ENCODE measurements at places on chromosomes 6 and 20. TPM values are rescaled to one million over a fixed set of nuclear protein-coding genes. Genes with fewer than 3 reads are reported as not detected.

The LSM14B gene
- 45.3 TPM for total RNA-seq

The PLA2G7 gene
- total RNA-seq: not detected

The PPP1R14C gene
- total RNA-seq: 1.8 TPM

The SRMS gene
- not detected for total RNA-seq

The PPP1R3G gene
- 0.05 TPM for total RNA-seq

The AP5S1 gene
- 13.7 TPM for total RNA-seq

The PDYN gene
- not detected for total RNA-seq

The SLC32A1 gene
- 0.12 TPM for total RNA-seq

The FKBP1A gene
- 278 TPM for total RNA-seq

The RIPOR3 gene
- total RNA-seq: 0.23 TPM

- no peak for DNase-seq
These were observed 28.8 kb downstream of the FAM229B start for GRCh38 chr6:112116221-112116620.

DNA sequence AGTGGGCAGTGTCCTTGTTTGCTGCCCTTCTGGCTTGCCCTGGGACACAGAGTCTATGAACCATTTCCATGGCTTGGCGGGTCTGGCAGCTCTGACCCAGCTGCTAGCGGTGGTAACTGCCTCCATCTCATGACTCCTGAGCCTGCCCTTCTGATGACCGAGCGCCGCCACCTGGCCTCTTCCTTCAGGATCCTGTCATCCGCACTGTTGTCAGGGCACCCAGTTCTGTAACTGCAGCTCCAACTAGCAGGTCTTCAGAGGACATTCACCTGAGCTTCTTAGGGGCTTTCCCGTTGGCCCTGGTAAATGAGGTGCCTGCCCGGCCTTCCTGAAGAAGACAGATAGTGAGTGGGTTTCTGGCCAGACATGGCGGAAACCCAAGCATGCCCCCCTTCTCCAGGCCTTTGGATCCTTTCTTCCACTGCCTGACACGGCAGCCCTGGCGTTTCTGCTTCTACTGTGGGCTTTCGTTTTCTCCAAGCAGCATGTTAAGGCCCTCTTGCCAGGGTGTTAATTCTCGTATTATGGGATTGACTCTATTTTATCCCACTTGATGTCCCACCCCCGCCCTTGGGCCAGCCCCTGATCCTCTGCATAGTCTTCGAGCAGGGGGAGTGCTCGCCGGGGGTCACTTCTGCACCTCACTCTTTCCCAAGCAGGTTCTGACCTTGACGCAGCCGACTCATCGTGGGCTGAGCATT is 24.7 kb downstream of the PACSIN1 start:
- DNase-seq: no peak

GRCh38 chr6:153086225-153086990 is 44.7 kb downstream of the RGS17 start:
- DNase-seq: no peak

GRCh38 chr6:30487926-30488325 is 1.4 kb upstream of the HLA-E start:
- DNase-seq: no peak

- no peak for DNase-seq
These were observed 245.5 kb upstream of the TAB2 start for GRCh38 chr6:149071997-149072396.

- DNase-seq: no peak
These were observed 523.4 kb upstream of the CDH4 start for GRCh38 chr20:60728705-60729104.

DNA sequence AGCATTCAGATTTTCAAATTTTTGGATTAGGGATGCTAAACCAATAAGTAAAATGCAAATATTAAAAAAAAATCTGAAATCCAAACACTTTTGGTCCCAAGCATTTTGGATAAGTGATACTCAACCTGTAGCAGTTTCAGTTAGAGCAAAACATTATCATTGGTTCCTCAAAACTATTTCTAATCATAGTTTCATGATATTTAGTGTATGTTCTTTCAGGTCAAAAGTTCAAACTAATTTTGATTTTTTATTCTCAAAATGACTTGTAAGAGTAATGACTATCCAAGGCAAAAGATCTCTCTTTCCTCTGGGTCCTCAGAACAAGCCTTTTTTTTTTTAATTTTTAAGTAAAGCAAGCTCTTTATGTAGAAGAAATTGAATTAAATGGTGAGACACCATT is 64.0 kb upstream of the TFB1M start:
- no peak for DNase-seq

GRCh38 chr20:25227317-25227831 is 20.5 kb upstream of the PYGB start:
- DNase-seq: no peak

- DNase-seq: no peak
These were observed 242.4 kb downstream of the KCNQ5 start for GRCh38 chr6:72864236-72864635.

DNA sequence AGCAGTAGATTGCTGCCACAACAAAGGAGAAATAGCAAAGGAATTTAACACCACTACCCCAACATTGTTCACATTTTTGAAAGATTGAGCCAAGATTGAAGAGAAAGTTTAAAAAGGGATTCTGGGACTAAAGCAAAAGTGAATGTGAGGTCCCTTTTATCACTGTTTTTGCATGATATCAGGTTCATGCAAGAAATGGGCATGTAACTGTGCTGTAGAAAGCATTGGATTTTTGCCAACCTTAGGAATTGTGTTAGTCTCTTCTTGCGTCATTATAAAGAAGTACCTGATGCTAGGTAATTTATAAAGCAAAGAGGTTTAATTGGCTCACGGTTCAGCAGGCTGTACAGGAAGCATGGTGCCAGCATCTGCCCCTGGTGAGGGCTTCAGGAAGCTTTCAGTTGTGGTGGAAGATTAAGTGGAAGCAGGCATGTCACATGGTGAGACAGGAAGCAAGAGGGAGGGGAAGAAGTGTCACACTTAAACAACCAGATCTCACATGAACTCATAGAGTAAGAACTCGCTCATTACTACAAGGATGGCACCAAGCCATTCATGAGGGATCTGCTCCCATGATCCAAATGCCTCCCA is 4.6 kb upstream of the GJB7 start:
- DNase-seq: no peak

DNA sequence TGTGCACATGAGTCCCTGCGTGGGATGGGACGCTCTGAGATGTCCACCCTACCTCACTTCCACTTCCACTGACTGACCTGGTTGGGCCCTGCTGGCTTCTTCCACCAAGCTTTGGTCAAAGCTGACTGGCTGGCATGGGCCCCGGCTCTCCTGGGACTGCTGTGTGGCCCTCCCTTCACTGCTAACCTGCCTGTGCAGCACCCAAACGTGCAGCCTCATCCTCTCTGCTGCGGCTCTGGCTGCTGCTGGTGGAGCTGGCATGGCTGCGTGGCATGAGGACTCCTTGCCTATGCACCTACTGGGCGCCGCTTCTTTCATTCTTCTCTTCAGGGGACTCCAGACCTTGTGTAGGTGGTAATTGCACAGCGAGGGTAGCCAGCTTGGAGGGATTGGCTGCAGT is 18.7 kb upstream of the IP6K3 start:
- DNase-seq: no peak

DNA sequence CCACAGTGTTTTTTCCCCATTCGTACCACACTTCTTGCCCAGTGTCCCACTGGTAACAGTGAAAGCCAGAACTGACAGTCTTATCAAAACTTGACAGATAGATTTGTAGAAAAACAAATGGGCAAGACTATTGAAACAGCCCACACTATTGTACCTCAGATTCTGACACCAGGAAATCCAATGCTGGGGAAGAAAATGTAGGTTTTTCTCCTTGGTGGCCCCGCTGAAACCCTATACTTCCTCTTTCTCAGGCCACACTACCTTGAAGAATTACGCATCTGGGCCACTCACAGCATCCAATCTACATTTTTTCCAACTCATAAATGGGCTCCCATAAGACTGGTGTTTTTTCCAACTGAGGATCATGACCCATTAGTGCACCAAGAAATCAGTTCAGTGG is 90.9 kb upstream of the HDDC2 start:
- no peak for DNase-seq

GRCh38 chr6:100266494-100267401 is 198.0 kb downstream of the SIM1 start:
- DNase-seq: no peak

- DNase-seq: peak; percentile 5
These were observed 29.2 kb downstream of the SGK1 start for GRCh38 chr6:134288538-134289203.

- no peak for DNase-seq
These were observed 60.1 kb upstream of the FRMD1 start for GRCh38 chr6:168139121-168139520.

DNA sequence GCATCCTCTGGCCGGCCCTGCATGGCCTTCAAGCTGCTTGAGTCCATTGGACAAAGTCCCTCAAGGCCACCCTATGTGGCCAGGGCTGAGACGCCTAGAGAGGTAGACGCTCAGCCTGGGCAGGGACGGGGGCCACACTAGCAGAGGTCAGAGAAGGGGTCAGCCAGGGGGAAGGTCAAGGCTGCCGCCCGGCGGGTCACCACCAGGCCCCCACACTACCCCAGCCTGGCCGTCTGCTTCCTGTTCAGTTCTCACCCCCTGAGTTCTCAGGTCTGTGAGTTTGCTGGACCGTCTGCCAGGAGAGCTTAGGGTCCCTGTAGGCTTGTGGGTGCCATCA is 37.3 kb downstream of the NTSR1 start:
- DNase-seq: no peak

- DNase-seq: no peak
These were observed 2.5 kb upstream of the SNX3 start for GRCh38 chr6:108263371-108263770.

GRCh38 chr6:104483225-104483834 is 376.4 kb downstream of the HACE1 start:
- no peak for DNase-seq

DNA sequence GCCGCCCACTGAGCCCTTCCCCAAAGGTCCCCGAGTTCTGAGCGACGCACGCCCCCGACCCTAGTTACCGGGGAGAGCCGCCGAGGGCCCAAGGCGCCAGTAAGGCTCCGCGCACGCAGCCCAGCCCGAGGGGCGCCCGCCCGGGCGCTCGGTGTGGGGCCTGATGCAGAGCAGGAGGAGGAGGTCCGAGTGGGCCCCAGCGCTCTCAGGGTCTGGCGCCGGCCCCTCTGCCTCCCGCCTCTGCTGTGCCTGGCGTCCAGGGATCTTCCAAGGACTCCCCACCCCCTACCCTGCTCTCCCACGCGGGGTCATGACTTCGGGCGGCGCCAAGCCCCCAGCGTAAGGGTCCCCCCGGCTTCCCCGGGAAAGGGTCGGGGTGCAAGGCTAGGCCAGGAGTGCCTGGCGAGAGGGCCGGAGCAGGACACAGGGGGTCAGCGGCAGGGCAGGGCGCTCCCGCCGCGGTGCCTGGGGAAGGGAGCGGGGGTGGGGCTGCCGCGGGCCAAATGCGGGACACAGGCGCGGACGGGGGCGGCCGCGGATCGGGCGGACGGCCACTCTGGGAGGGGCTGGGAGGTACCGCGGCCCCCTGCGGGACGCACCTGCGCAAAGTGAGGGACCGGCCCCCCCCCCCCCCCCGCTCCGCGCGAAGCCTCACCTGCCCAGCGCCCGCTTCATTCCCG is 637 bp downstream of the ABHD12 start:
- DNase-seq: peak; percentile 50

DNA sequence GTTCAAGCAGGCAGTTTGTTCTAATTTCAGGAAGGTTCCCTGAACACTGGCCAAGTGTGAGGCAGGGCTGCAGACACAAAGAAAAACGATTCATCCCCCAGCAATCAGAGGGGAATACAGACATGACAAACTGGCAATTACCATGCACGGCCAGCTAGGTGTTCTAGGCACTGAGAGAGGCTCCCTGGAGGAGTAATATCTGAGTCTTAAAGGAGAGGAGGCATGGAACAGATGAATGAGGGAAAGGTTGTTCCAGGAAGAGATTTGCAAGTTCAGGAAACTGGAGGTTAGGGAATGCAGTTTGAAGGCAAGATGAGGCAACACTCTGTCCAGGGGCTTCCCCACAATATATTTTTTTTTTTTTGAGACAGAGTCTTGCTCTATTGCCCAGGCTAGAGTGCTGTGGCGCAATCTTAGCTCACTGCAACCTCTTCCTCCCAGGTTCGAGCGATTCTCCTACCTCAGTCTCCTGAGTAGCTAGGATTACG is 11.1 kb downstream of the RRAGD start:
- no peak for DNase-seq

DNA sequence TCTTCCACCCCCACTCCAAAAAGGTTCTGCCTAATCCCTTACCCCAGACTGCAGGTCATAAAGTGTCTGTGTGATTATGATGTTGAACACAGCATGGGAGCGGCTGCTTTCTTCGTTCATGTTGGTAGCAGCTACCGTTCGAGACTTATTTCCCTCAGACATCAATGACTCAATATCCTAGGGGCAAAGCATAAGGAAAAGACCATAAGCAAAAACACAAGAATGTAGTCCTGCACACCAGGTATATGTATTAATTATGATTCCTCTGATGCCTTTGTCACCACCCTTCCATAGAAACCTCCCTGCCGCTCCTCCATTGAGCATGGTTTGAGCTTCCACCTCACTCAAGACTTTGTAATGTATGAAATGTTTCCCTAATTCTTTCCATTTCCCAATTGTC is 137.2 kb downstream of the KIF13A start:
- DNase-seq: no peak

- no peak for DNase-seq
These were observed 75.3 kb downstream of the SRC start for GRCh38 chr20:37421060-37421905.

GRCh38 chr6:130593948-130594347 is 228.1 kb downstream of the TMEM200A start:
- no peak for DNase-seq

DNA sequence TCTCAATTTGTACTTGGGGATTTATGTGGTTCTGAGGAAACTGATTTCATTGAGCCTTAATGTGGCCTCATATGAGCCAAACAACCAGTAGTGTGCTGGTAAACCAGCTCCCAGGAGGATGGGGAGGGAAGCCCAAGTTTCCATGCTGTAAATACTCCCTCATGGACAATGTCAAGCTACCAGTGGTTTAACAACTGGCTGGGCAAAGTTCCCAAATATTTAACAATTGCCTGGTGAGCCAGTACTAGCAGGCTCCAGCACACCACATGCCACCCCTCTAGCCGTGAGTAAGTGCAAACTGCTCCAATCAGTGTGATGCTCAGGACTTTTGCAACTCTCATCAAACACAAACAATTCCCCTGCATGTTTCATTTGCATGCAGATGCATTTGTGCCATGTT is 19.2 kb upstream of the CDKN1A start:
- no peak for DNase-seq

DNA sequence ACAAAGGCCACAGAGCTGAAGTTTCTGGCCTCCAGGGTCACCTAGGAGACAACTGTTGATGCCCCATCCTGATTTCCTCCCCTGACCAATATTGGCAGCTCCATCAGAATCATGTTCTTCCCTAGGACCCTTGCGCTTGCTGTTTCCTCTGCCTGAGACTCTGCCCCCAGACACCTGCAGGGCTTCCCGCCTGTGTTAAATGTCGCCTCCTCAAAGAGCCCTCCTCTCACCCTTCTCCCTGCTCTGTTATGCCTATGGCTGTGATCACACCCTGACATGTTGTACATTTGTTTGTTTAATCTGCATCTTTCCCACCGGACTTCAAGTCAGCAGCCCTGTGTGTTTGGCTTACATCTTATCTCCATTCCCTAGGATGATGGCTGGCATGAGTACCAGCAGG is 30.1 kb downstream of the DLGAP4 start:
- DNase-seq: no peak
